ENCODE measurements at places on chromosomes 7 and 10.

GRCh38 chr10:33799281-33799943 is 464.9 kb upstream of the NRP1 start:
- no peak for DNase-seq

GRCh38 chr7:116981939-116982338 is 28.6 kb downstream of the ST7 start:
- no peak for DNase-seq

DNA sequence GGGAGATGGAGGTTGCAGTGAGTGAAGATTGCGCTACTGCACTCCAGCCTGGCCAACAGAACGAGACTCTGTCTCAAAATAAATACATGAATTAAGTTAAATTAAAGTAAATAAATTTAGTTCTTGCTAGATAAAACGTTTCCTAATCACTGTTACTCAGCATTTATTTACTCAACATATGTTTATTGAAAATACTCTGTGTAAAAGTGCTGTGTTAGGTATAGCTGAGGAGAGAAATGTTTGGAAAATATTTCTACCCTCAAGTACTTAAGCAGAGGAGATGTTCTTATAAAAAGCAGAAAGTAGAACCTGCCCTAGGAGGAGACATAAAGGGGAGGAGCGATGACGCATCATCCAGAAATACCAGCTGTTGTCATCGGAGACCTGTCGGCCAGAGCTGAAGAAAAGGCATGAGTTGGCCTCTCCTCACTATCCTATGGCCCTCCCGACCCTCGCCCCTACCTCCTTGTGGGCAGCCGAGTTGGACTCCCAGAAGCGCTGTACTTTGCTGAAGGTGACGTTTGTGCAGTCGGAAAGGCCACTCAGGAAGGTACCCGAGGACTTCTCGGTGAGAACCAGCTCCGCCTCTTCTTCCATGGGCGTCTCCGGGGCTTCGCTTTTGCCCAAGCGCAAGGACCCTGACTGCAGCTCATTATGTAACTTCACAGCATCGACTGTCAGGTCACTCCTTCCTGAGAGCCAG is 1.1 kb downstream of the RRP12 start:
- no peak for DNase-seq

DNA sequence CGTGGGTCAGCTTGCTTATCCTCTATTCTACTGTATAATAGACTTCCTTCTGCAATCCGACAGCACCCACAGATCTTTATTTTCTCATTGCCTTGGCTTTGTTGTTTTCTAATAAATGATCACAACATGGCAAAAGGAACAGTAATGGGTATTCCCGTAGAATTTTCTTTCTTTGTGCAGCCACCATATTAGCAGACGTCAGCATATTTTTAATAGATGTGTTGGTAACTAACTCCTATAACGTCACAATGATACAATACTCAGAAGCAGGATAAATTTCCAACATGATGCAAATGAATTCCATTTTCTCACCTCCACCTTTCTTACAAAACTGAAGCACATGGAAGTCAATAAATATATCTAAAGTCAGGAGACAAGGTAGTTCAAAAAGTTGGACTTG is 617.6 kb downstream of the MAGI2 start:
- DNase-seq, result no peak

DNA sequence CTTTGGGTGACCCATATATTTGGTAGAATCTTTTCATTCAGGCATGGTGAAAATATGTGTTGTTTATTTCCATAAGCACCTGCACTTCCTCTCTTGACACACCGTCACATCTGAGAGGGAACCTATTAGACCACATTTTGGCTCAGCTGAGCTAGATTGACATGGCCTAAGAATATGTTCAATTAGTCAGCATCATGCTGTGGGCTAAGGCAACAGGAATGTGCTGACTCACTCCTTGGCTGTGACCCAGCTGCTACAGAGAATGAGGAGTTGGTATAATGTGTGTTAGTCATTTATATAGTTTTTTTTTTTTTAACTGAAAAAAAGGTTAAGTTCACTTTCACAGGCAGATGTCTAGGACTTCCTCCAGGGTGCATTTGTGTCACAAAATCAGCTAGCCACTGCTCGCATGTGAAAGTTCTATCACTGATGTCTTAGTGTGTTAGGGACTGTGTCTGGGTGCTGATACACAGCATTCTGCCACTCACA is 180.6 kb downstream of the SEMA3E start:
- DNase-seq, result no peak

GRCh38 chr10:123148414-123149161 is 652 bp downstream of the HMX2 start:
- no peak for DNase-seq

DNA sequence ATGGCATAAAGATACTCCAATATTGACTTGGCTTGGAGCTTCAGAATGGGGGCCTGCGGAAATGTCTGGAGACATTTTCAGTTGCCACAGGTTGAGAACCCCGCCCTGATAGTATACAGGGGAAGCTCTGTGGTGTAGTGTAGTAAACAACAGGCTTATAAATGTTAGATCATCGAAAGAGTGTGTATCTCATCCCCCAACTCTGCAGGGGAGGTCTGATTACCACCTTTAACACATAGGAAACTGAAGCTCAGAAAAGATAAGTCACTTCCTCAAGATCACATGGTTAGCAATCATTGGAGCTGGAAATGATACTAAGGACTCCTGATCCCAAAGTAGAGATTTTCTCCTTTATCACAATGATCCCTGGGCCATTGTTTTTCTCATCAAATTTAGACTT is 144.5 kb upstream of the BMPER start:
- no peak for DNase-seq

- no peak for DNase-seq
Measured at GRCh38 chr7:108014215-108014614, 11.3 kb upstream of the LAMB1 start.

DNA sequence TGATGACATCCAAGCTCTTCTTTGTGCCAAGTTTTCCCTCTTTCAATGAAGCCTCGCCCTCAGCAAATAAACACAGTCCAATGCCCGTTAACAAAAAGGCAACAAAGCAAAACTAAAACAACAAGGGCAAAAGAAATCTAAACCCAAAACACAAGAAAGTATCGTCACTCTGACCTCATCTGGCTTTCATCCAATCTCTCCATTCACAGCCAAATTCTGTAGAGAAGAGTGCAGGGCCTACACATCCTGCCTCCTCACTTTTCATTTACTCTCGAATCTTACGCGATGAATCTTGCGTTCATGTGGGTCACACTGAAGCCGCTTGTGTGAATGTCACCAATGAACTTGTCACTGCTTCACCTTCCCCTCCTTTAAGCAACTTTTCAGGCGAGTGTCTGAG is 15.9 kb upstream of the AKR1E2 start:
- DNase-seq, result no peak

DNA sequence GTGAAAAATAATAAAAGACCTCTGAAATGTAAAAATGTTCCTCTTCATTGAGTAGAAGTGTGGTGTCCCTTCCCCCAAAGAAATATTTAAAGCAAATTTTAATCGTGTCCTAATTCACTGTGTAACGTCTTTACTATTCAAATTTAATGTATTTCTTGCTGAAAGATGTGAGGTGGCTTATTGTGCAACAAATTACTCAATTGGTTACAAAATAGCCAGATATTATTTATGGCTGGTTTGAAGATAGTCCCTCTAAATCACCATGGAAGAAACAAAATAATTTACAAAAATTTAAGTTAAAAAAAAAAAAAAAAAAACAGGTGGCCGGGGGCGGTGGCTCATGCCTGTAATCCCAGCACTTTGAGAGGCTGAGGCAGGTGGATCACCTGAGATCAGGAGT is 43.7 kb downstream of the DNAJC12 start:
- DNase-seq, result no peak

- DNase-seq, result no peak
Measured at GRCh38 chr7:92781117-92781720, 55.2 kb downstream of the CDK6 start.

DNA sequence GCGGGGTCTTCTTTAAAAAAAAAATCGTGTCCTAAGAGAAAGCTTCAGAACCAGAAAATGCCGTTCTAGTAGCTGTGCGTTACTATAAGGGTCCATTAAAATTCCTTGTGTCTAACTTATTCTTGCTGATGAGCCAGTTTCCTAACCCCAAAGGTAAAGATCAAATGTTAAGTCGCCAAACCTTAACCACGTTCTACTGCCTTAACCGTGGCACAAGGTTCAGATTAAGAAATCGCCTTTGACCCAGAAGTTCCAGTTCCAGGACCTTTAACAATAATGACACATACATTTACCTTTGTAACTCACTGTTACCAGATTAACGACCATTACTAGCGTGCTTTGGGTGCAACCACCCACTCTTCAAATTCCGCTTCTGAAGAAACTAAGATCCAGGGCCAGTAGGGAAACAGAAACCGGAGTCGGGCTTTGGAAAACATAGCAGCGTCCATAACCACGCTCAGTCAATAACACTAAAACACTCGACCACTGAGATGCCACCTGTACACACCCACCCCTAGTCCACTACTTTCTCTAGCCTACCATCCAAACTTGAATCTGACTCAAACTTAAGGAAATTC is 620 bp downstream of the BET1 start:
- no peak for DNase-seq
